Urinary bladder (tissue), 4 donors: ENCODE measurements at places on chromosomes 6 and 20. TPM values are rescaled to one million over a fixed set of nuclear protein-coding genes. Genes with fewer than 3 reads are reported as not detected.

Gene RSPO3
- polyA plus RNA-seq, result 4.4 TPM

GRCh38 chr20:2839732-2840137 lies 720 bp downstream of the PCED1A start:
- DNase-seq, result no peak

GRCh38 chr6:164062872-164063271 lies 648.4 kb downstream of the QKI start:
- DNase-seq, result no peak

Gene TMC2
- polyA plus RNA-seq, result 0.34 TPM

DNA sequence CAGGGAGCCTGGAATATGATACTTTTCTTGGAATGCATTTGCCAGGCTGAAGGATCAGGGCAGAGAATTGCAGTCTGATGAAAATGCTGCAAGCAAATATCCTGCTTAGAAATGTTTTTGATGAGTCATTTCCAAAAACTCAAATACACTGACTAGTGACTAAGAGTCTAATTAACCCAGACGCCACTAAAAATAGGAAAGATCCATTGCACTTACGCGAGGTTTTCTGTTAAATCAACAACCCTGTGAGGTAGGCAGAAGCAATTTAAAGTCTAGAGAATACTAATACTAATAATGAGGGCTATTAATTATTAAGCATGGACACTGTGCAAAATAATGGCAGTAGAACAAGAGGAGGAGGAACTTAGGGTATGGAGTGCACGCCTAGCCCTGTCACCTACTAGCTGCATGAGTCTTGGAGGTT lies 130.1 kb upstream of the DOK5 start:
- DNase-seq, result no peak

GRCh38 chr6:32298632-32299336 lies 72.9 kb downstream of the TSBP1 start:
- no peak for DNase-seq

Gene WFDC11
- not detected for polyA plus RNA-seq

GRCh38 chr6:113039005-113039404 lies 691.9 kb downstream of the RFPL4B start:
- no peak for DNase-seq

Gene COL9A1
- 7.2 TPM for polyA plus RNA-seq

DNA sequence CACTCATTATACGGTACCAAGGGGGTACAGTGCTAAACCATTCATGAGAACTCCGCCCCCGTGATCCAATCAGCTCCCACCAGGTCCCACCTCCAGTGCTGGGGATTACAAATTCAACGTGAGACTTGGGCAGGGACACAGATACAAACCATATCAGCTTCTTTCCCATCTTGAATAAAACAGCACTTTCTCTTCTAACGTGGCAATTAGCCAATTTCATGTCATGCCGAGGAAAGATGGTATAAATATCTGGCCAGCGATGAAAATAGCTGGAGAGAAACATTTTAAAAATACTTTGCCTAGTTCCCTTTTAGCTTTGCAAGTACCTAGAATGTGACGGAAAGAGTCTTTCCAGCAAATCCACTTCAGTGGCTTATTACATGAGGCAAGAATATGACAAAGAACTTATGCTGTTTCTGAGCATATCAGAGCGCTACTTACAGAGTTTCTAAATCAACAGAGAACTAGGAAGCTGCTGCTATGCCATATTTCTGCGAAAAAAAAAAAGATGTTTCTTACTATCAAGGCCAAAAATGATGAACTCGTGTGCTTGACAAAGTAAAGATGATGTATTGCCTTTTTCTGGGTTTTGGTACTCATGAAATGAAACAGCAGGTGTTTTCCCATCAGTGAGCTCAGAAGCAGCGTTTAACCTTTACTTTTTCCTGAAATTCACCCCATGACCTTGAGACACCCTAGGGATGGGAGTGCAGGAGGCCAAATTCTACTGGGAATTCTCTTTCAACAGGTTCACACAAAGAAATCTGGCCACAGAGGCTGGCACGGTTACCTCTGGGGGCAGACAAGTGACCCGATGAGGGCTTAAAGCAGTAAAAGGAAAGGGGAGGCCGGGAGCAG lies 37.9 kb downstream of the AGPAT4 start:
- no peak for DNase-seq

DNA sequence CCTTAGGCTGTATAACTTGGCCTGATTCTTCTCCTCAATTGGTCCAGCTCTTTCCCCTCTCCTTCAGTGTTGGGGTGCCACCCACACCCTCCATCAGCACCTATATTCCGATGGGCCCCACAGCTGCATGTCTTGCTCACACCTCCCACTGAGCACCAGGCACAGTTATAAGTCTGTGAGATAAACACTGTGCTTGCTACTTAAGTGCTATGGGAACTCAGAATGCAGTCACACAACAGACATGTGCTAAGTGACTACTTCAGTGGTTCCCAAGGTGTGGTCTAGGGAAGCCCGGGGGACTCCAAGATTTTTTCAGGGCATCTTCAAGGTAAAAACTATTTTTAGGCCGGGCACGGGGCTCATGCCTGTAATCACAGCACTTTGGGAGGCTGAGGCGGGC lies 7.3 kb downstream of the ZC3H12D start:
- DNase-seq, result no peak

Gene SRSF6
- 54.7 TPM for polyA plus RNA-seq

GRCh38 chr6:73817253-73817652 lies 121.2 kb downstream of the CD109 start:
- DNase-seq, result no peak

DNA sequence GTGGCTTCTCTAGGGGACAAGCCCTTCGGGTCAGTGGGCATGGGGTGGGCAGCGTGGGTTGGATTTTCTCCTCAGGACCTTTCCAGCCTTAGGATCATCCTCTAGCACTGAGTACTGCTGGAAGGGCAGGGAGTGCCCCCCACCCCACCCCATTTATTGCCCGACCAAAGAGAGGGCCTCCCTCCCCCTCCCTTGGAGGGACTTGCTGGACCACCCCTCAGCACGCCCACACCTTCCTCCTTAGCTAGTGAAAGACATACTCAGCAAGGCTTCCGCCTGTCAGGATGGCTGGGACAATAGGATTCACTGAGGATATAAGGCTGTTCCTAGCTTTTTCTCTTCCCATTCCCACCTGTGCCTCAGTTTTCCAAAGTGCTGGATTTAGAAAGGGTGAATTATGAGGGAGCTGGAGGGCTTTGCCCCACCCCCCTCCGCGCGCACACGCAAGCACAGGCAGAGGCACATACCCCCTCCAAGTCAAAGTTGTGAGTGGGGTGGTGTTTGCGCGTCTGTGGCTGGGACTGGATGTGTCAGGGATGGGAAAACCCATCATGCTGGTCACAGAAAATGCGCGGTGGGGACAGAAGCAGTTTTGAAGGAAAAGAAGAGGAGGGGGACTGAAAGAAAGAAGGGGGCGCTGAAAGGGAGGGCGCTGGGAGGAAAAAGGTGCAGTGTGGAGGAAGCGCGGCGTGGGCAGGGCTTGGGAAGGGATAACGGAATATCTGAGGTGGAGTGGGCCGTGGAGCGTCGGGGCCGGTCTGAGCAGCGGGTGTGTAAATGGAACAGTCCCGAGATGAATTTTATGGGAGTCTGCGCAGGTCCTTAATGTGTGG lies 693 bp upstream of the SLC29A1 start:
- no peak for DNase-seq

Gene SLC17A1
- polyA plus RNA-seq, result not detected

GRCh38 chr6:25320459-25320858 lies 41.3 kb downstream of the CARMIL1 start:
- no peak for DNase-seq

GRCh38 chr6:154822947-154823558 lies 89.8 kb downstream of the SCAF8 start:
- no peak for DNase-seq

DNA sequence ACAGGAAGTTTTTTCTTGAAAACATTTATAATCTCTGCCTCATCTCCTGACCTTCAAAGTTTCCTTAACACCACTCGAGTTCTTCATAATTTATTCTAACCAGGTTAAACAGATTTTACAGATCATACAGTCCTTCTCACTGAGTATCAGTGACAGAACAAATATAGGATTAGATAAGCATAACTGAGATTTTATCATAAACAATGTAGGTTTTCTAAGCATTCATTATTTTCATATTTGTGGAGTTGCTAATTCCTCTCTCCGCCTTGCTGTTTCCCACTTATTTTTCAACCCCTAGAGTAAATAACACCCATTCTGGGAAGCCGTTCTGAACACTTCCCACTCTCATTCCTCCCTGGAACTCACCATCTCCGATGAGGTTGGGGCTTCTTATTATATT lies 229.9 kb downstream of the HACE1 start:
- no peak for DNase-seq

Gene EEF1A2
- polyA plus RNA-seq, result 5.1 TPM

DNA sequence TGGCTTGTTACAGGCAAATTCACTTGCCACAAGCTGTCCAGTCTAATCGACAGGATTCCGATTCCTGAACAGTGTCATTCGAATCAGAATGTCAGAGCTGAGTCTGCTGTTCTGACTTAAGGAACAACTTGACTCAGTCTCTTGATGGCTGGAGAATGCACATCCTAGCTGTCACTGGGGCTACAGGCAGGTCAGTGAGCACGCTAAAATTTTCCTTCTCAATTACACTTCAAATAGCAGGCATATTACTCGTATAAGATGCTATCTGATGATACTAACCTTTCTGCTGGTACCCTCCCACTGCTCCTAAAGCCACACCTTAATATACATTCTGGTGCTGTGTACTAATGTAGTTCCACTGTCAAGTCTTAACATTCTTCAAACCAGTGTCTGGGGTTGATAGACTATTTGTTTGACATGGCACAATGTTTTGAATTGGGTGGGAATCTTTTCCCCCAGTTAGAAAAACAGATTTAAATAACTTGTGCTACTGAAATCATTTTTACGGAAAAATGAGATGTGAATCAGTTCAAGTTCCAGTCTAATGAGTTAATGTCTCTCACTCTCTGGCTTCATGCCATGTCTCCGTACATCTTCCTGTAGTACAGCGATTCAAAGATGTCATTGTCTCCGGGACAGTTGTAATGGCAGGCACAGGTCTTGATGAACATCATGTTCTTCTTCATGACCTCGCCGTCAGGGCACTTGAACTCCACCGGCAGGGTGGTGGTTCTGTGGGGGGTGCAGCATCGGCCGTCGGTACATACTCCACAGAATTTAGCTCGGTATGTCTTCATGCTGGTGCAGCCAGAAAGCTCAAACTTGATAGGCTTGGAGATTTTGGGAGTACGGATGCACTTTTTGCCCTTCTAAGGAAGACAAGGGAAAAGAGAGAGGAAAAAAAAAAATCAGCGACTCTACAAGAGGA lies 2.2 kb downstream of the CCN2 start:
- DNase-seq, result no peak

- DNase-seq, result no peak
These were observed 6.3 kb downstream of the BPIFB2 start for GRCh38 chr20:33013701-33014326.

DNA sequence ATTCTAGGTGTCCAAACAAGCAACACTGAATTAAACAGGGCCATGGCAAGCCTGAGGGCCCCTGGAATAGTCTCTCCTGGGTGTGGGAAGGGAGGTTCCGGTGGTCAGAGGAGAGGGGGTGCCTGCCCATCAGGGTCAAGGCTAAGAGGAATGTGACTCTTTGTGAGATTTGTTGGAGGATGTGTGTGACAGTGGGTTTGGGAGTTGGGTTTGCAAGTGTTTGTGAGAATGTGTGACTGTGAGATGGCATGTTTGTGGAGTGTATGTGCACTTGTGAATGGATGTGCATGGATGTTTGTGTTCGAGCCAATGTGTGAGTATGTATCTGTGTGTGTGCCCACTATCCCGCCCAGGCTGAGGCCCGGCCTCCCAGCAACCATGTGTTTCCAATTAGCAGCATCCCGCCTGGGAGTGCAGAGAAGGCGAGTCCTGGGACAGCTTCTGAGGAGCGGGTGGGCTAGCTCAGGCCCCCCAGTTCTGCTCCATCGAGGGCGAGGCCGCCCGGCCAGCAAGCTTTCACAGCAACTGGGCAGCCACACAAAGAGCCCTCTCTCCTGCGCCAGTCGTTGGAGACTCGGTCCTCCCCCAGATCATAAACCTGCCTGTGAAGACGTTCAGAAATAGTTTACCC lies 12.6 kb downstream of the FOXC1 start:
- no peak for DNase-seq

Gene BMP5
- 28.2 TPM for polyA plus RNA-seq

GRCh38 chr6:37819802-37820717 lies 533 bp downstream of the ZFAND3 start:
- no peak for DNase-seq

- no peak for DNase-seq
These were observed 95.1 kb upstream of the OLIG3 start for GRCh38 chr6:137589067-137589848.

DNA sequence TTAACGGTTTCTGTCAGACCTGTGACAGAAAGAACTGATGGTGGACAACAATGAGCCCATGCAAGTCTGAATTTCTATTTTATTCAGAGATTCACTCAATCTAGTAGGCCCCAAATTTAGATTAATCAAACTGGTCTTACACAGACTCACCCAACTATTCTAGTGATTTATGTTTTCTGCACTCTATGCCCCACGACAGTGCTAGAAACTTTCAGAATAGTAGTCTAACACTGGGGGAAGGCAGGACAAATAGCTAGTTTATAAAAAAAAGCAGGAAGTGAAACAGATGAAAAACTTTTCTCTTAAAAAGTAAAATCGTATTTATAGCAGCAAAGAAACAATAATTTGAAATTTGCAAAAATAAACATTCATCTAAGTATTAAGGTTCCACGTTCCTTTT lies 5.0 kb downstream of the TCP11 start:
- no peak for DNase-seq

DNA sequence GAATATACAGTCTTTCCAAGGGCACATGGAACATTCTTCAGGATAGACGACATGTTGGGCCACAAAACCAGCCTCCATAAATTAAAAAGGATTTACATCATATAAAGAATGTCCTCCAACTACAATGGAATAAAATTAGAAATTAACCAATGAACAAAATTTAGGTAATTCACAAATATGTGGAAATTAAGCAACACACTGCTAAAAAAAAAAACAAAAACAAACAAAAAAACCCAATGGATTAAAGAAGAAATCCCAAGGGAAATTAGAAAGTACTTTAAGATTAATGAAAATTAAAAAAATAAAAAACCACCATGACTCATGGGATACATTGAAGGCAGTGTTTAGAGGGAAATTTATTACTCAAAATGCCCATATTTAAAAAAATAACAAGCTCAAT lies 21.4 kb upstream of the NT5E start:
- no peak for DNase-seq

- no peak for DNase-seq
These were observed 806 bp downstream of the HLA-DOB start for GRCh38 chr6:32815996-32816395.

Gene ALDH8A1
- polyA plus RNA-seq, result 0.60 TPM

Gene ASCC3
- 12.3 TPM for polyA plus RNA-seq

Gene PTCHD4
- 0.03 TPM for polyA plus RNA-seq

Gene TGM2
- polyA plus RNA-seq, result 360 TPM

GRCh38 chr6:36964349-36964748 lies 9.8 kb downstream of the PI16 start:
- DNase-seq, result no peak

DNA sequence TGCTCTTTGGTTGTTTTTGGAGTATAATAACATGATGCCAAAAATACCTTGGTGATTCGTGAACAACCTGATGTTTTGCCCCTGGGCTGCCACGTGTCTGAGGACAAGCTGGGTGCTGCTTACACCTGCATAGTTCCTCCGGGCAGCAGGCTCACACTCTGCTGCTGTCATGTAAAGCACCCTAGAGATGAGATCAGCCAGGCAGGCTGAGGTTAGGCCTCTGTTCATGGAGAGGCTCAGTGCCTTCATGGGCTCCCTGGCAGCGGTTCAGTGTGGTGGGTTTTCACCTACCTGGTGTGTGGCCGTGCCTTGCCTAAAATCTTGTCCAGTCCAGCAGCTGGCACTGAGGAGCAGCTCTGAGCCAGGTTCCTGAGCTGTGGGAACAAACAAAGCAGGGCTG lies 60.1 kb upstream of the TAGAP start:
- DNase-seq, result no peak
